ENCODE measurements at places on chromosomes 2 and 18.

DNA sequence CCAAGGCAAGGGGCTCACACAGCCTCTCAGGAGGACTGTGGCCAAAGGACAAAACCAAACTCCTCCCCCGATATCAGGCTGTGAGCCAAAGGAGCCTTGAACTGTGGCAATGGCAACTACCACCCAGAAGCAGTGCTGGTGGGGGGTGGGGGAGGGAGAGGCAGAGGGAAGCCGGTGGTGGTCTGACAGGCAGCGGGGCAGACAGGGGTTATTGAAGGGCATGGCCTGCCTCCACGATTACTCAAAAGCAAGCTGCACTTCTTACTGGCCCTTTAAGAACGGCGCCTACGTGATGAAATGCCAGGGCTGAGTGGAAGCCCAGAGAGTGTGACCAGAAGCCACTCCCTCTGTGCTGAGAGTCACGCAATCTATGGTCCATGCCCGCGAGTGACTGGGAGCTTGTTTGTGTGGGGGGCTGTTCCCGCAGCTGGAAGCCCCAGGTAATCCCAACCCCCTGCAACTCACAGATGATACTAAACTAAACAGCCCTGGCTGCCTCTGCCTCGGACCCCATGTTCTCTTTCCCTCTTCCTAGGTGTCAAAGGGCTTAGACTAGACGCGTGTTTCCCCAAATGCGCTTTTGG, 128.2 kb upstream of the CXCR4 start:
- peak; percentile 41 for DNase-seq

DNA sequence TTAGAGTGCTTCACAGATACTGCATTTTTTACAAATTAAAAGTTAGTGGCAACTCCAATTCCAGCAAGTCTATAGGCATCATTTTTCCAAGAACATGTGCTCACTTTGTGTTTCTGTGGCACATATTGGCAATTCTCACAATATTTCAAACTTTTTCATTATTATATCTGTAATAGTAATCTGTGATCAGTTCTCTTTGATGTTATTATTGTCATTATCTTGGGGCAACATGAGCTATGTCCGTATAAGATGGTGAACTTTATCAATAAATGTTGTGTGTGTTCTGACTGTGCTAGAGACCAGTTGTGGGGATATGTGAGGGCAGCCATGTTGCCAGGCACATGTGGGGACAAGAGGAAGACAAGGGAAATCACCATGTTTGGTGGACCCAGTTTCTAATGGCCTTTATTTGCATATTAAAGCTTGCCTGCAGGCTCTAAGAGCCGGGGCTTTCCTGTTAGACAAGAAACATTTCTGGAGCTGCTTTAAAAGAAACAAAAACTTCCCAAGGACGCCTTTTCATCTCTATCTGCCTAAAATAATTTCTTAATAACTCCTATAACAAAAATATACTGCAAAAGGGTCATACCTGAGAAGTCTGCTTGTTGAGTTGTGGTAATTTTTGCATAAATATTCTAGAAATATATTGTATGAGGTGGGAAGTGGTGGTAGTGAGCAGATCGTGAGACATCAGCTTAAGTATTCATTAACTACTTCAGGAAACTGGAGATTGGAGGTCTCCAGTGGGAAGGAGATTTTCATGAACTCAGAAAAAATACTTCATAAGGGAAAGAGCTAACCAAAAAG, 37.2 kb downstream of the KYNU start:
- no peak for DNase-seq

- DNase-seq = no peak
These were observed 256.1 kb downstream of the RPRM start for GRCh38 chr2:153222231-153223165.

DNA sequence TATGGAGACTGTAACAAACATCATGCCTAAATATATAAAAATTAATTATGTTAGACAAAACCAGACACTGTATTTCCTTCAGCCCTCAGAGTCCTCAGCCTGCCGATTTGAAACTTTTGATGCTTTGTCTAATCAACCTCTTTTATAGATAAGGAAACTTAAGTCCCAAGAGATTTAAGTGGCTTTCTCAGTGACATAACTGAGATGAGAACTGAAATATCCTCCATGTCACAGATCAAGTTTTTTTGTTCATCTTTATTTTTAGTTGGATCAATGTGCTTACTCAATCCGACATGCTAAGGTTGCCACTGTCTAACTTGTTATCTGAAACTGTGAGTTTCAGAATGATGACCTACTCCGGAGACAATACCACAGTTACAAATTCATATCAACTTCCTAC, 72.3 kb downstream of the BARD1 start:
- no peak for DNase-seq

- DNase-seq = peak; percentile 41
These were observed 210.3 kb upstream of the SMAD2 start for GRCh38 chr18:48140731-48141130.

- DNase-seq = peak; percentile 72
These were observed 49.3 kb downstream of the GREB1 start for GRCh38 chr2:11582862-11583752.

DNA sequence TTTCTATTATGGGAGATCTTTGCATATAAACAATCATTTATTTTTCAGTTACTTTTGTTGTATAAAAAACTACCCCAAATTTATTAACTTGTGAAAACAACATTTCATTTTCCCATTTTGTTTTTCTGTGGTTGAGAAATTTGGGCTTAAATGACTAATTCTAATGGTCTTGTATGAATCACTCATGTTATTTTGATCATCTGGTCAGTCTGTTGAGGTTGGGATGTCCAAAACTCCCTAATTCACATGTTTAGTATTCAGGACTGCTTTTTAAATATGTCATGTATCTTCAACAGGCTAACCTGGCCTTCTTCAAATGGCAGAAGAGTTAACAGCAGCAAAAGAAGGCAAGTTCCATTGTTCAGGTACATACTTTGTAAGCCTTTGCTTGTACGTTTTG, 788.1 kb downstream of the TRIB2 start:
- DNase-seq = no peak

DNA sequence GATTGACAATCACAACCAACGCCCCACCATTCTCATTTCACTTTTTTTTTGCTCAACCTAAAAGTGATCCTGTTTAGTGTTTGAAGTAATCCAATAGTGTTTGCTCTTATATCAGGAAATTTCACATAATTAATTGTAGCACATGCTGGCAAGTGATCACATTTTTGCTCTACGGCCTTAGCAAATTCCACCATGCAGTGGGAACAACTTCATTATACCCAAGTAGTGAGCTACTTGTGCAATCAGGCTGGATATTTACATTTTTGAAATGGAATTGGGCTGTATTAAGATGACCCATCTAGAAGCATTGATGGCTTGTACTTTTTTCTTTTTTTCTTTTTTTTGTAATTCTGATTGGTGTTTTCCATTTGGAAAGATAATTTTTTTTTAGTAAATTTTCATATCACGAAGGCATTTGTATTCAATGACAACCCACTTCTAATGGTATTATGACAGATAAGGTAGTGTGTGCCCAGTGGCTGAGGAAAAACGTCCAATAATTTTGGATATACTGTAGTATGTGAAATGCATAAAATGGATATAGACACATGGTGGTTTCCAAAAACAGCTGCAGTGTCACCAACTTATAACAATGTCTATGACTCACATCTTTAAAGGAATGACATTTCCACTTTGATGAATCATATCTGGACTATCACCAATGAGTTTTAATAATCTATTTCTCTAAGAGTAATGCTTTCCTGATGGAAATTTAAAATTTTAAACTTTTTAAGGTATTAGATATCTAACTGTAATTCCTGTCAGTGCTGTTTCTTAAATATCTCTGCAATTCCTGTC, 130.6 kb downstream of the COL6A3 start:
- no peak for DNase-seq

DNA sequence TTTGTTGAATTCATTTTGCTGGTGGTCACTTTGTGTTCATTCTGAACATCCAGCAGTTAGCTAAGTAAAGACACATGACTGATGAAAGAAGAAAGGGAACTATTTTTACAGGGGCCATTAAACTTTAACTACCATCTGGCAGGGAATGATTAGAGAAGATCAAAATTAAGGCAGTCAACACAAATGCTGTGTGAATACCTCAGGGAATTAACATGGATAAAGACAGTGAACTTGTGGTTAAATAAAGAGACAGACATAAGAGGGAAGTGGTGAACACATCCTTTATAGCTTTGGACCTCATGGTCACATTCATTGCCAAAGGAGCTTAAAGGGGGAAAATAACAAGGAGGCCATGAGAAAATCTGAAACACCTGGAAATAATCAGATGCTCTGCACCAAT, 52.6 kb upstream of the ATP5MC3 start:
- no peak for DNase-seq

GRCh38 chr2:47601568-47601967, 181.4 kb upstream of the MSH6 start:
- no peak for DNase-seq

GRCh38 chr2:210503725-210504191, 27.2 kb upstream of the LANCL1 start:
- DNase-seq = no peak

GRCh38 chr2:235543128-235543750, 49.4 kb downstream of the AGAP1 start:
- no peak for DNase-seq

DNA sequence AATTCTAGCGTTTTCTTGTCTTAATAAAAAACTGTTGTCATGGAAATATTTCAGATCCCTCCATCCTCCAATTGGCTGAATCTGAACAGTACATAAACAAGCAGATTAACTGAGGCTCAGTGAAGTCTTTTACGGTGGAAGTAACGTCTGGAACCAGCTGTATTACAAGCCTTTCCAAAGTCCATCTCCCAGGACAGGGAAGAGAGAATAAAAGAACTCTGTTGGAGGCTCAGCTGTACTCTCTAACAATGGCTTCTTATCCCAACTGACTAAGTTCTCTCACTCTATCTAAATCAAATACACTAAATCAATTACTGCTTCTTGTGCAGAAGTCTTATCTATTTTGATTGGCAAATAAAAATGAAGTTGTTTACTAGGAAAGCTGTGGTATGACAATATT, 19.9 kb upstream of the NEDD4L start:
- no peak for DNase-seq

DNA sequence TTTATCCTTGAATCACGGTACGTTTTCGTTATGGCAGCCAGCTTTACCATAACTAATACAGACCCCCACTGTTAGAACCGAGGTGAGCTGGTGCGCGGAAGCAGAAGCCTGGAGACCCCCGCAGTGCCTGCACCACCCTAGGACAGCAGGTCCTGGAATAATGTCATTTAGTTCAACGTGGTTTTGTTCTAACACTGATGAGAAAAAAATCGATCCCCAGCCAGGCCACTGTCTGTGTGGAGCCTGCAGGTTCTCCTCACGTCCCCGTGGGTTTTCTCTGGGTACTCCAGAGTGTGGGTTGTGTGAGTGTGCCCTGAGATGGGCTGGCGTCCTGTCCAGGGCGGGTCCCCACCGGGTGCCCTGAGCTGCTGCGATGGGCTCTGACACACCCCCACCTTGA, 69.9 kb upstream of the ST3GAL5 start:
- no peak for DNase-seq

DNA sequence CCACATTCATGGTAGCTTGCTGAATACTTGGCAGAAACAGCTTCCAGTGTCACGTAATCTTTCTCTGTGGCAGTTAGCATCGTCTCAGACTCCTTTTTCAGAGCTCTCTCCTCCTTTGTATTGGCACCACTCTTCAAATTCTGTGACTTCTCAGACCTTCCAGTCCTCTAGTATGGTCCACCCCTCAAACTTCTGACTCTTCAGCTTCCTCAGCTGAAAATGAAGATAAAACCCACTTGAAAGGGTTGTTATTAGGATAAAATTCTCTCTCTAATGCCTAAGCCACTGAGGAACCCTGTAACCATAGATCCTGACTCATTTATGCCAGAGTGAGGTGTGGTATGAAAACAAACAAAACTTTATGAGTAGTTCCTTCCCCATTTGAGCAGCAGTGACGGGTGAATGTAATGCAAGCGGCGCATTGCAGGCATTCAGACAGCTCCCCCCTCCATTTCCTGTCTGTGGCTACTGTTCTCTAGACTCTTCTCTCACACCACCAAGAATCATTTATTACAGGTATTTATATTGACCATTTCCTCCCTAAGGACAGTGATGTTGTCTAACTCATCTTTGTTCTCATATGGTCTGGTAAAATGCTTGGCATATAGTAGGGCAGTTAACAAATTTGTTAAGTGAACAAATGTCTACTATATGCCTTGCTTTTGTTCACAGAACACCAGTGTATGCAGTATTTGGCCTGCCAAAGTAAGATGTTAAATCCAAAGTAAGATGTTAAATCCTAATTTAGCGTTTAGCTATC, 35.3 kb downstream of the GALNT1 start:
- no peak for DNase-seq
